SW 1271 (cell line): ENCODE measurements at places on chromosomes 6 and 20.

DNA sequence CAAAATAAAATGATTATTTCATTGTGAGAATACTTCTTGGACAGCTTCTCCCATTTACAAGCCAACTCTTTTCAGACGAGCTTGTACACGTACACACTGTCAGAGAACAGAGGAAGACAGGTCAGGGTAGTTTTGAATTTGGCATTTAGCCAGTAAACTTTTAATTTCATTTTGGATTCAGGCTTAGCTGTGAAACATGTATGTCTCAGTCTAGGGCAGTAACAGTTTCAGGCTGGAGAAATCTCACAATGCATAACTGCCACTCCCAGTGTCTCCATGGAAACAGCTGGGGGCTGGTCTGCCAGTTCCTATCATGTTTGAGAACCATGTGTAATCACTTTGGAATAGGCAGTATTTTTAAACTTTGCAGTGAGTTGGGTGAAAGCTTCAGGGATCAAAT is 22.0 kb upstream of the QKI start:
- no peak for DNase-seq

DNA sequence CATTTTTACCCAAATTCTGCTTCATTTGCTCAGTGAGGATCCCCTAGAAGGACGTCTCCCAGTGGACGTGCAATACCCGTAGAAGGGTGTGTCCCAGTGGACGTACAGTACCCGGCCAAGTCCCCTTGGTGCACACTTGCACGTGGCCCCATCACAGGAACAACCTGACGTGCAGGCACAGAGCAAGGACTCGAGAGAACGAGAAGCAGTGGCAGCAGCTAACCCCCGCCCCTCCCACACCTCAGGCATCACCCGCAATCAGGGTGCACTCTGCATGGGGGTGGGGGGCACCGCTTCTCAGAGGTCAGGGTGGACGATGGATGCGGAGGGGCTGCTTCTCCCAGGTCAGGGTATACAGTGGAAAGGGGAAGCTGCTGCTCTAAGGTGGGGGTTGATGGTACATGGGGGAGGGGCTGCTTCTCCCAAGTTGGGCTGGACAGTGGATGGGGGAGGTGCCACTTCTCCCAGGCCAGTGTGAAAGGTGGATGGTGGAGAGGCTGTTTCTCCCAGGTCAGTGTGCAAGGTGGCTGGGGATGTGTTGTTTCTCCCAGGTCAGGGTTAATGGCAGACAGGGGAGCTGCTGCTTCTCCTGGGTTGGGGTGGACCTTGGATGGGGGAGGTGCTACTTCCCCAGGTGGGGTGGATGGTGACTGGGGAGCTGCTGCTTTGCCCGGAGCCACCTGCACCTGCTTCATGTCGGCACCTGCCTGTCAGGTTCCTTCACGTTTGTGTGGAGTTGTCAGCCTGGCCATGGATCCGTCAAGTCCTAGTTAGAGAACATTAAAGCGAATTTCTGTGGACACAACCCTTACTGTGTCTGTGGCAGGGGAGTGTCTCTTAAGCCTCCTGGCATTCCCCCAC is 1.0 kb upstream of the THBS2 start:
- no peak for DNase-seq

GRCh38 chr6:104281370-104281769 is 578.3 kb downstream of the HACE1 start:
- no peak for DNase-seq

DNA sequence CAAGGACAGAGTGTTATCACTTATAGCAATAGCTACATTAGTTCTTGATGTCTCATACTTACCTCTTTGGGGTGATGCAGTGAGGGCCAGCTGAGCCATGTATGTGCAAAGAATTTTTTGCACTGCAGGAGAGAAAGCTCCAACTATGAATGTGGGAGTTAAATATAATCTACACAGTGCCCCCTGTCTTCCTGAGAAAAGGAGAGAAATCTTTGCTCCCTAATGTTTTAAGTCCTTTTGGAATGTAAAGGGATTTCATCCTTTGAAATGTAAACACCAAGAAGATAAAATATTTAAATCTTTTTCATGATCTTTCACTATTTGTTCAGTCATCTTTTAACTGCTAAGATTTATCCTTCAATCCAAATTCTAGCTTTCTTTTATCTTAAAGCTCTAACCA is 822.1 kb downstream of the TENT5A start:
- no peak for DNase-seq

- DNase-seq, result no peak
Observed at GRCh38 chr6:85465762-85466161, 15.9 kb downstream of the NT5E start.

DNA sequence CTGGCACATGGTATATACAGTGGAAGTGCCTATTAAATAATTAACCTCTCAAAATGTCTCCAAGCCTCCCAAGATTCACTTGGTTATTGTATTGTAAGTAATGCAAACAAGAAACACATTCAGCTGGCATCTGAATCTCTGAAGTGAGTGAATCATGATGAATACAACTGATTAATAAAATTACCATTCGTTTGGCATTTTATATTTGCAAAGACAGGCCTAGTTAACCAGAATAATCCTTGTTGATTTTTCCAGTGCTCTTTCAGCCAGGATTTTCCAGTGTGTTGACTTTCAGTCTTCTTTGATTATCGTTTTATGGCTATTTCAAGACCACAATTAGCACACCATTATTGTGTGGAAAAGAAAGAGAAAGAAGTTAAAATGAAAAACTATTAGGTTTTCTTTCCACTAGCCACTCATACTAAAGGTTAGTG is 20.3 kb downstream of the SLC22A2 start:
- no peak for DNase-seq

DNA sequence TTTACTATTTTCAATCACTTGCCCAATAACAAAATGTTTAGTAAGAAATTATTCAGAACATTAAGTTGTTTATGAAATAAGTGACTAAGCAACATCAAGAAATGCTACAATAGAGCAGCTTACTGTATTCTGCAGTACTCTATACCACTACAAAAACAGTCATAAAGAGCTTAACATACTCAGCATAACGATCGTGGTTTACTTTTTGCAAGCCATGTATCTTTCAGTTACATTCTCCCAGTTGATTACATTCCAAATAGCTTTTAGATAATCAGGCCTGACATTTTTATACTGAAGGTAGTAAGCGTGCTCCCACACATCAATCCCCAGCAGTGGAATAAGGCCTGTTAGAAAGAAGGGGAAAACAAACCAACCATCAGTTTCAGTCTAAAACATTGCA is 10.7 kb downstream of the SOD2 start:
- no peak for DNase-seq

DNA sequence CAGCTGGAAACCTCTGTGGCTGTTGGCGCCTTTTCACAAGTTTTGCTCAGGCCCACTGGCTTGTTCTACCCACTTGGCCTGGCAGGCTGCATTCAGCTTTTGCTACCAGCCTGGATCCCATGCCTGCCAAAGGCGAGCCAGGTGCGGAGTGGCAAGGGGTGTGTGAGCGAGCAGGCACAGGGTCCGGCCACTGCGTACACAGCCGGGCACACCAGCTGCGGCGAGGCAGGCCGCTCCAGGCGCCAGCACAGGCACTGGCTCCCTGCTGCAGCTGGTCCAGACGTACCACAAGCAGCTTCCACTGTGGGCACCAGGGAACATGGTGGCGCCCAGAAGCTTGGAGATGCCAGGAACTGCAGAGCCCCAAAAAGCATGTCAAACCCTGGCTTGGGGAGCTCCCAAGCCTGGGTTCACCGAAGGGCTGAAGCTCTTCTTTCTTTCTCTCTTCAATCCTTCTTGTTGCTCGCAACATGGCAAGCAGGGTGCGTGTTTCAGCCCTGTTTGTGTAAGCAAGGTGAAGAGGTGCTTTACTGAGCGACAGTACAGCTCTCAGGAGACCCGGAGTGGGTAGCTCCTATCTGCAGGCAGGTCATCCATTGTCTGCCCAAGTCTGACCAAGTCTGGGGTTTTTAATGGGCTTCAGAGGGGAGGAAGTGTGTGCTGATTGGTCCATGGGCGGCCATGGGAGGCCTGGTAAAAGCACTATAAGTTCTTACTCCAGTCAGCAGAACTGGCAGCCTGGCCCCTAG is 32.6 kb upstream of the GRM4 start:
- no peak for DNase-seq

DNA sequence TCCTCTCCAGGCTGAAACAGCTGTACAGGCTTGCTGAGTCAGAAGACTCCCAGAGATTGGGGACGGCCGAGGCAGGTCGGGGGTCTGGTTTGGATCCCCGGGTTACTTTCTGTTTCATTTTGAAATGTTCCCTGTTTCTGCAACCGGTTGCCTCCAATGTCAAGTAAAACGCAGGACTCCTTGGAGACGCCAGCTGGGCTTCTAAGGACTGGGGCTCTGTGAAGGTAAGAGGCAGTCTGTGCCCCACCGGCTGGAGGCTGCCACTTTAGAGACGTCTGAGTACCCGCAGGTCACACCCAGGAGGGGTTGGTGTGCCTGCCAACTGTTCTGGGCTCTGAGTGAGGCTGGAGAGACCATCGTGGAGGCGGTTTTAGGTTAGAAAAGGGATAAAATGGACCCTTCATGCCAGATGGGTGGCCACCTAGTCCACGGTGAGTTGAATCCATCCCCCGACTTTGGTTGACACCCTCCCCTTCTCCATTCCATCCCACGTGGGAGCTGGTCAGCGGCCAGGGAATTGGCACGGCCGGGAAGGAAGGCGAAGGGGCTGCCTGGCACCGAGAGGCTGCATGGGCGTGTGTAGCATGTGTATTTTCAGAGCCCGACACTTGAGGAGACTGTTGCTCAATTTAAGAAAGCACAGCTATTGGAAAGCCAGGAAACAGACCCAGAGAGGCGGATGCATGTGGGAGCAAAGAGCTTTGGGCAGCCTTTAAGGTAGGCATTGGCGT is 240.9 kb downstream of the PHACTR1 start:
- peak; percentile 16 for DNase-seq

- DNase-seq, result peak; percentile 3
Observed at GRCh38 chr6:108838101-108838717, 10.0 kb upstream of the ARMC2 start.

DNA sequence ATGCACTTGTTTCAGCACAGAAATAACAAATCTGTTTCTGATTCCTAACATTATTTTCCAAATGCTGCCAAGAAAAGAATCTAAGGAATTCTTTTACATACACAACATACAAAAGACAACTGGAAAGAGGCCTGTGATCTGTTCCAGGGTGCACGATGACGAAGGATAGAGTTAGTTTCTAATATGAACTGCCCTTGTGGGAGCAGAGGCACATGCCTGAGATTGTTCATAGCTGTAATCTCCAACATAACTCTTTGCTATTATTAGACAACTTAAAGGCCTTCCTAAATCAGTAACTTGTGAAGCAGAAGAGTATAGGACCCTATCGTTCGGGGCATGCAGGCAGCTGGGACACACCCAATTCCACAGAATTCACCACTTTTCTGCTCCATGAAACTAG is 41.2 kb upstream of the NHSL1 start:
- no peak for DNase-seq

DNA sequence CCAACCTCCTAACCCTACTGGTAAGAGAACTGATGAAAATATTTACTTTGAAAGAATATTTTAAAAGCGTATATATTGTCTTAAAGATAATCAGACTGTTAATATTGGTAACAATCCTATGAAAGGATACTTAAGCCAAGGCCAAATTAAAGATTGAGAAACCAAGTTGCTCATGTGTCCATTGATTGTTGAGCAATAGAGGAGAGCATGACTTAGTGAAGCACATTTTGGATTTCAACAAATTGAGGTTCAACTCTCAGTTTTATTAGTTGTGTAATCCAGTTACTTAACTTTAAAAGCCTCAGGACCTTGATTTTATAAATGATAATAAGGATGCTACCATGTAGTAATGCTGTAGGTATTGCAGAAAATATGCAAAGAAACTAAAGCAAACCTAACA is 56.8 kb downstream of the PRL start:
- no peak for DNase-seq

DNA sequence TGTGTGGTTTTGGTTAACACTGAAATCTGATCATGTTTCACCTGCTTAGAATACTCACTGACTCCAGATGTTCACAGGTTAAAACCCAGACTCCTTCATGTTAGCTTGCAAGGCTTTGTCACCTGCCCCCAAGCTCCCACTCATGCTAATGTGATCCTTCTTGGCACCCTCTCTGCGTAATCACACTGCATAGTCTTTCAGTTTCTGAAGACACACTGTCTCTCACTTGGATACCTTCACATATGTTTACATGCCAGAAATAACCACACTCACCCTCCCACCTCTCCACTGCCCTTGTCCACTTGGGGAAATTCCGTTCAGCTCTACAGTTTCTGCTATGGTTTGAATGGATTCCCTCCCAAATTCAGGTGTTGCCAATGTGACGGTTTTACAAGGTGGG is 234.7 kb upstream of the SASH1 start:
- DNase-seq, result no peak

- DNase-seq, result peak; percentile 23
Observed at GRCh38 chr6:4647414-4648365, 128.5 kb upstream of the CDYL start.

- no peak for DNase-seq
Observed at GRCh38 chr6:75952128-75952527, 120.3 kb downstream of the IMPG1 start.

- no peak for DNase-seq
Observed at GRCh38 chr6:14453712-14454472, 336.3 kb downstream of the CD83 start.

DNA sequence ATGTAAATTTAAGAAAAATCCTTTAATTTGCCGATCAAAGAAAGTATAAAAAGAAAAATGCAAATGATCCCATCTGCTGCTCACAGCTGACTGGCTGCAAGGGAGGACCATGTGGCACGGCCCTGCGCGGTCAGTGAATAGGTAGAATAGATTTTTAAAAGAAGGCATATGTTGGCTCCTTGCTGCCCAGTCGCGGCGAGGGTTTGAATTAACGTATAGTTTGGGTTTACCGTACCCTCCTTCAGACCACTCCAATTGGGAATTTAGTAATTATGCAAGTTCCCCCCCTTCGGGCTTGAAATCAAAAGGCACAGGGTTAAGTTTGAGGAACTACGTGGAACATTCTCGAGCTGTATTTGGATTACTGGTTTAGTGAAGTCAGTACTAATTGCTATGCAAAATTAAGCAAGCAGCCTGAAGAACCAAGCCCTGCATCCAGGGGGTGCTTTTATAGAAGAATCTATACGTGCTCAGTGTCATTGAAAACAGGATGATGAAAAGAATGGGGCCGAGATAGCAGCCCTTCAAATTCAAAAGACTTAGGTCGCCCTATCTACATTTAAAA is 1.1 kb upstream of the BEND3 start:
- no peak for DNase-seq

- no peak for DNase-seq
Observed at GRCh38 chr6:84273048-84273809, 45.8 kb upstream of the CEP162 start.

DNA sequence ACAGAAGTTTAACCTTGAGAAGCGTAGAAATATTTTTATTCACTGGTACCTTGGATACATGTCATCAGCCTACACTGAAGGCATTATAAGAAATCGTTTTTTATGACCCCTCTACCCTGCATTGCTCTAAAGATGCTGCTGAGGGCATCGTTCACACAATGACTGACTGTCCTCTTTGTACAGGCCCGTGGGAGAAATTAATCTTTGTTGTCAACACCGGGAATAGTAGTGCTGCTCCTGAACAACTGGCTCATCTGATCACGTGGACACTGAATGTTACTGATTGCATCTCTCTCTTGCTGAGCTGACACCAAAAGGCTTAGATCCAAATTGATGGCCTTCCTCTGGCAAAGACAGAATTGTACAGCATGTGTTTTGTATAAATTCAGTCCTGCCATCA is 157.1 kb upstream of the SMLR1 start:
- DNase-seq, result no peak

GRCh38 chr20:59678951-59679350 is 74.6 kb downstream of the PHACTR3 start:
- DNase-seq, result no peak

GRCh38 chr6:43743682-43744381 is 26.2 kb upstream of the VEGFA start:
- DNase-seq, result no peak
